ENCODE measurements at places on chromosomes 2 and 18.

DNA sequence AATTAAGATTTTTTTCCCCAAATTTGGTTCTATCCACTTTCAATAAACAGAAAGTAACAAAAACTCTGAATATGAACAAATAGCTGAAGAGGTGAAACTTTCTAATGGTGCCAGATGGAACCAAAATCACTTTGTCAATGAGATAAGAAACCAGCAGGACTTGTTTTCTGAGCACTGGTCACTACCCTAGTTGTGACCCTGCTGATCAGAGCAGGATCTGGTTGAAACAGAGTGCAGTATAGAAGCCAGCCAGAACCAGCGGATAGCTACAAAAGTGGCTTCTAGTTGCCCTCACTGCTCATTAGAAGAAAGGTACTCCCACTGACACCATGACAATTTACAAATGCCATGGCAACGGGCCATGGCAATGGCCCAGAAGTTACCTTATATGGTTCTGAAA, 158.3 kb upstream of the PIEZO2 start:
- no peak for DNase-seq

GRCh38 chr18:22226801-22227200, 57.4 kb downstream of the GATA6 start:
- no peak for DNase-seq

DNA sequence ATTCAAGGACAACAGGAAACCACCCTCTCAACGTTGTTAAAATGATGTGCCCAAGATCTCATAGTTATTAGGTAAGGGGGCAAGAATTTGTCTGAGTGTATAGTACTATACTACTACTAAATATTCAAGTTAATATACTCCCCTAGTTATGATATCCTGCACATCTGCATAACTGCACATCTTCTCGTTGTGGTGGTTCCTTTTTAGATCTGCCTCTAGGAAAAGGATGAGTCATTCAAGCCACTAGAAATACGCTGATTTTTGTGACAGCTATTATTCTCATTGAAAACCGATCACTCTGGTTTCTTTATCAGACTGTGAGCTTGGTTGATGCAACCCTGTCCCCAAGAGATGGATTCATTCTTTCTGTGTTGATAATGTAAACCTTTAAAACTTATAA, 1067.0 kb upstream of the FANCL start:
- no peak for DNase-seq

- DNase-seq = no peak
Measured at GRCh38 chr2:203706403-203706802, at the start of gene CD28. Gene CD28, plus strand, starts transcription at chr2:203706639. Its CDS starts 58 bp downstream, at chr2:203706697.

- DNase-seq = no peak
Measured at GRCh38 chr2:168245074-168245825, 2.1 kb downstream of the STK39 start.

- no peak for DNase-seq
Measured at GRCh38 chr2:40758401-40759155, 306.7 kb upstream of the SLC8A1 start.

- DNase-seq = no peak
Measured at GRCh38 chr2:215032153-215032552, 106.3 kb downstream of the ABCA12 start.

Measured in dorsolateral prefrontal cortex (tissue), 122 donors.